Uterine smooth muscle cell (primary cell): ENCODE measurements at places on chromosomes 2 and 18. TPM values are rescaled to one million over a fixed set of nuclear protein-coding genes. Genes with fewer than 3 reads are reported as not detected.

The REG3G gene
- not detected in 2 replicates for total RNA-seq

The SDC1 gene
- total RNA-seq = 99.2 and 117 TPM in 2 replicates

The SRD5A2 gene
- total RNA-seq = not detected in 2 replicates

The STPG4 gene
- 0.12 and 0.44 TPM in 2 replicates for total RNA-seq

The RAMP1 gene
- total RNA-seq = 13.1 and 40.0 TPM in 2 replicates

The NGEF gene
- 1.2 and 13.7 TPM in 2 replicates for total RNA-seq

The TACR1 gene
- total RNA-seq = 0.12 and 0.22 TPM in 2 replicates

The HOXD11 gene
- 3.0 and 3.9 TPM in 2 replicates for total RNA-seq

The VWA3B gene
- not detected in 2 replicates for total RNA-seq

The NBAS gene
- total RNA-seq = 92.4 and 147 TPM in 2 replicates

The ARMC9 gene
- 89.6 and 150 TPM in 2 replicates for total RNA-seq

The HK2 gene
- total RNA-seq = 43.2 and 55.9 TPM in 2 replicates

The M1AP gene
- total RNA-seq = under 0.01 and 0.12 TPM in 2 replicates

The FMNL2 gene
- total RNA-seq = 35.4 and 37.9 TPM in 2 replicates

The FTCDNL1 gene
- 1.3 and 4.1 TPM in 2 replicates for total RNA-seq

The EGR4 gene
- total RNA-seq = not detected in 2 replicates

The SERPINB3 gene
- not detected in 2 replicates for total RNA-seq

The GRB14 gene
- total RNA-seq = 0.89 and 1.00 TPM in 2 replicates

The TUBA4A gene
- 6.9 and 11.5 TPM in 2 replicates for total RNA-seq

The NEMP2 gene
- 9.6 and 10.0 TPM in 2 replicates for total RNA-seq

The STARD6 gene
- total RNA-seq = not detected in 2 replicates

The AQP12A gene
- total RNA-seq = not detected in 2 replicates

The UBXN4 gene
- 83.4 and 95.3 TPM in 2 replicates for total RNA-seq
